ENCODE measurements at places on chromosomes 4 and X.

DNA sequence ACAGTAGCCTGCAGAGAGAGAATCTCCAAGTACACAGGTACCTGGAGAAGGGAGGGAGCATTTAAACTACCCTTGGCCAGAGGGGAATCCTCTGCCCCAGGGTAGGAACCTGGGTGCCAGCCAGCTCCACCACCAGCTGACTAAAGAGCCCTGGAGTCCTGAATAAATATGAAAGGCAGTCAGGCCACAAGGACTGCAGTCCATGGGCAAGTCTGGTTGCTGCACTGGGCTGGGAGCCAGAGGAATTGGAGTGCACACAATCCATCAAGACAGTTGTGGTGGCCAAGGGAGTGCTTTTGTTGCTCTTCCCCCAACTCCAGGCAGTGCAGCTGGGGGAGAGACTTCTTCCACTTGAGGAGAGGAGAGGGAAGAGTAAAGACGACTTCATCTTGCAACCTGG lies 172.5 kb downstream of the HNRNPD start:
- DNase-seq, result no peak

DNA sequence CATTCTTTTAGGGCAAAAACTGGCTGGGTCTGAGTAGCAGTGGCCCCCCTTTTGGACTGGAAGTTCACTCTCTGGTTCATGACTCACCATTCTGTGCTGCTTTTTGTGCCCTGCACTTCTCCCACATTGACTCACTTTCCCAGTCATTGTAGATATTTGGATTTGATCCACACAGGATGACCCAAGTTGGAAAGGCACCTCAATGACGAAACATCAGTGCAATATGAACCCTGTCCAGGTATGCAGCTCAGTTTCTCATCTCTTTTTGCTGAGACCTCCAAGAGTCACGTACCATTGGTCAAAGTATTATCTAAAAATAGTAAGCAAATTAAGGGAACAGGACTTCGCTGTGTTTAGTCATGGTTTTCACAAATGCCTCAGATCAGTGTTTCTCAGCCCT lies 92.7 kb downstream of the CBLL2 start:
- no peak for DNase-seq

DNA sequence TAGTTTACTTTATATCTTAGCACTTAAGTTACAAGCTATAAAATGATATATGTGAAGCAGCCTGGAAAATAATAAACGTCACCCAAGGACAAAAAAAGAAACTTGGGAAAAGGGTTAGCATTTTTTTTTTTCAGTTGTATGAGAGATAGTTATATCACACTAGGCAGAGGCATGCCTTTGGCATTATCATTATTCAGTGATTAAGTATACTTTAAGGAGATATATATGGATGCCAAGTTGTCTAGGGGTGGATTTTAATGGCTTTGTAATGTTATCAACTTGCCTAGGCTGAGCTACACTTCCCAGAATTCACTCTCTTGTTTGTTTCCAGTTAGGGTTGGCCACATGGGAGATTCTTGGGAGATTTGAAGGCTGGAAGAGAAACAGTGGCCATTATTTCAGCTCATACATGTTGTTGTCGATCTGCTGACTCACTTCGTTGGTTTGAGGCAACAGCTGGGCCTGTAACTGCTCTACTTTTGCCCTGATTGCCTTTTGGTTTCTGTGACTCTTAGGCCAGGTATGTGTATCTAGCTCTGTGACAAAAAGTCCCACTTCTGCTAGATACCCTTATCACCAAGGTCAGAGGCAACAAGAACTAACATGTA lies 11.5 kb upstream of the SRPX start:
- DNase-seq, result no peak

GRCh38 chr4:33037464-33037863 lies 2317.3 kb downstream of the PCDH7 start:
- peak; percentile 80 for DNase-seq

- DNase-seq, result no peak
Measured at GRCh38 chr4:52019936-52020657, at the start of gene LRRC66. LRRC66 (minus strand) TSS chr4:52020363; CDS start chr4:52017613, 2,750 bp downstream.

GRCh38 chrX:47311932-47312774 lies 58.2 kb upstream of the ZNF157 start:
- DNase-seq, result peak; percentile 74

GRCh38 chr4:121011780-121012340 lies 60.5 kb downstream of the NDNF start:
- no peak for DNase-seq

DNA sequence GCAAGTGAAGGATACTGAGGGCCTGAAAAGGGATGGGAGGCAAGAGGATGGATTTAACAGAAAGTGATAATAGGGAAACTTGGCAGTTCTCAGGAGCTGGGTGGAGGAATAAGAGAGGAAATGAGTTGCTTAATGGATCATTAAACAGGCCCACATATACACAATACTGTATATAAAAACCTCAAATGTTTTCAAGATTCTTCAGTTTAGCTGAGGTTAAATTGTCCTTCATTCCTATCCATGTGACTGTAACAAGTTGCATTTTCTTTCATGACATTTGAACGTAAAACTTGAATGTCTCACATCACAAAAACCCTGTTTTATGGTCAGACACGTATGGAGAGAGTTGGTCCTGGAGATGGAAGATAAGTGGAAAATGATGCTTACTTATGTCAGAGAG lies 76.5 kb upstream of the PLAC8 start:
- no peak for DNase-seq

DNA sequence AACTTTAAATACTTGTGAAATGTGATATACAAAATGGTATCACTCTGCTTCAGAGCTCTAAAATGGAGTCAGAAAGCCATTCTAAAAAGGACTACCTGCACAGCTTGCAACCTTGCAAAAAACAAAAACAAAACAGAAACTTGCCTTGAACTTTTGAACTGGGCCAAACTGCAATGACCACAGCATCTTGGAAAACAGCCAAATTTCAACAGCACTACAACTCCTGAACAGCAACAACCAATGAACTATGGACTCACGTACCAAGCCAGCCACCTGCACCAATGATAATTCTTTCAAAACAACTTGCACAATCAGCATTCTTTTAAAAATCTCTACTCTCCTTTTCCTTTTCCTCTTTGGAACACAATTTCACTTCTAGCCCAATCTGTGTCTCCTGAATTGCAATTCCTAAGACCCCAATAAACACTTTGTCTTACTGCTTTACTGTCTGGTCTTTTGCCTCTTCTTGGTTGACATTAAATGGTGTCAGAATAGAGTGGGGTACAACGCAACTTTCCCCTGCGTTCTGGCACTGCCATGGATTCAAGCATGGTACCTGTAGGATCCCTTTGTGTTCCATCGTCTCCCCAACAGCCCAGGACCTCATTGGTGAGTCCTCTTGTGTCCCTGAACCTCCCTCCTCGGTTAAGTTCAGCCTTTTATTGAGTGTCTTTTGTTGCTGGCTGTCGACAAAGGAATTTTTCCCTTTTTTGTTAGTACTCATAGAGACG lies 35.7 kb upstream of the FMR1 start:
- no peak for DNase-seq

- DNase-seq, result peak; percentile 68
Measured at GRCh38 chr4:164531336-164531735, 222.6 kb upstream of the SMIM31 start.

- no peak for DNase-seq
Measured at GRCh38 chr4:35604252-35604651, 640.1 kb downstream of the ARAP2 start.

Measured in islet precursor cell (in vitro differentiated cells).